ENCODE measurements at places on chromosomes 13 and 19.

DNA sequence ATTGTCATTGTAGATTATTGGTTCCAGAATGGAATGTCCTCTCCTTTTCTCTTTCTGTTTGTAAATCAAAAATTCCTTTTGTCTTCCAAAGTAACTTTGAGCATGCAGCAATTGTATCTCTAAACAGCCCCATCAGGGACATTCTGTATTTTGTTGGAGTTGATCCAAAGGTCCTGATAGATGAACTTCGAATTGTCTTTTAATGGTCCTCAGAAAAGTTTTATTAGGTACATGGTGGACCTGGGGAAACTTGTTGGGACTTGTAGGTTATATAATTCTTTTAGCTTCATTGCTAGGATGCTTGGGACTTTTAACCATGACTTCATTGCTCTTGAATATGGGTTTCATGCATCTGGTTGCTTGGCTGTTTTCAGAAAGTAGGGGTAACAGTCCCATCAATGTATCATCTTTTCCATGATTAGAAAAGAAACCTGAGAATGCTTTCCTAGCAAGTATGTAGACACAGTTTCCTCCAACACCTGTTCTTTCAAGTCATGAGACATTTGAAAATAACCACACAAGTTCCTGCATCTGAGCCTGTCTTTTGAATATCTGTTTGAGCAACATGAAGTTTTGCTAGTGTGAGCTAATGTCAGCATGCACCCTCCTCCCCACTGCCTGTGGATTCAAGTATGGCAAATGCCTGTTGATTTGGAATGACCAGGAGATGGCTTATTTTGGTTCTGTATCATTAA lies 413.1 kb downstream of the KCNRG start:
- no peak for DNase-seq

DNA sequence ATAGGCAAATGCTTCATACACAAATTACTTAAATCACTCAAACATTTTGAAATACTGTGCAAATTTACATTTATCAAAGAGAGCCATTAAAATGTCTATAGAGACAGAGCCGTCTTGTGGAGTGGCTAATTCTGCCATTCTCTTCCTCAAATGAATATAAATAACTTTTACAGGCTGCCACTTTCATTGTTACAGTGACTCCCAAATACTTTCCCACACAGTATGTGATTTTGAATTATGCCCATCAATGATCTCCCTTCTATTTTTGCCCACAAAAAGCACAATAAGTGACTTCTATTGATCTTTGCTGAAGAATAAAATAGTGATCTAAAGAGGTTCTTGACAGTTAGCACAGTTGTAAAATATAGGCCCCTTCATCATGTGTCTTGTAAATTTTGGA lies 1244.9 kb downstream of the PCDH17 start:
- no peak for DNase-seq

- no peak for DNase-seq
Measured at GRCh38 chr19:20165971-20166592, 932 bp upstream of the ZNF486 start.

GRCh38 chr13:28099396-28100149 lies 803 bp downstream of the FLT3 start:
- DNase-seq, result no peak

DNA sequence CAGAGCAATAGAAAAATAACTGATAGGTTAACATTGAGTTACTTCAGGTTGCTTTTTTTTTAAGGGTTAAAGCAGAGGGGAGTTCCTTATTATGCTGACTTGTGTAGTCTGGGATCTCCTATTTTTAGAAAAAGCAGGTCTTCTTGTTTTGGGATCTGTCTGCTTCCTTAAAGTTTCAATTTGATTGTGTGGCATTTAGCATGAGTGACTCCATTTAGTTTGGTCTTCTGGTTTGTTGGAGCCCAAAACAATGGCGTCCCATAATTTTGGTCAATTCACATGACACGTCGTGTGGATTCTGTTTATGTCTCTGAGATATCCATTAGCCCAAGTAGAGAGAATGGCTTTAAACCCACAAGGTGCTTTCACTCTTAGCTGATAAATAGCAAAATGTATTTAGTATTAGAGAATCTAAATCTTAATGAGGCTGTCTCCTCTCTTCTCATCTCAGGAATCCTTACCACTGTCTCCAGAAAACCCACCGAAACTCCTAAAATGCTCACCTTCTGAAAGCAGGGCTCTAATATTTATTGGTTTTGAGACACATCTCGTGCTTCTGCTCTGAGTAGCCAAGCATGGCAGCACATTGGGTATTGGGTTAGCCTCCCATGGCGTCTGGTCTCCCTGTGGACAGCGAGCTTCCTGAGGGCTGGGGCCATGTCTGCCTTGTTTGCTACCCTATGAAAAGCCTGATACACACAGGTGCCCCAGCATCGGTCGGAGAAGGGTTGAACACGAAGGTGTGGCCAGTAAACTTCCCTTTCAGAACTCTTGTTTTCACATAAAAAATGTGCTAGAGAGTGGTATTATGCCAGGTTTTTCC lies 67.2 kb upstream of the GPR183 start:
- no peak for DNase-seq

DNA sequence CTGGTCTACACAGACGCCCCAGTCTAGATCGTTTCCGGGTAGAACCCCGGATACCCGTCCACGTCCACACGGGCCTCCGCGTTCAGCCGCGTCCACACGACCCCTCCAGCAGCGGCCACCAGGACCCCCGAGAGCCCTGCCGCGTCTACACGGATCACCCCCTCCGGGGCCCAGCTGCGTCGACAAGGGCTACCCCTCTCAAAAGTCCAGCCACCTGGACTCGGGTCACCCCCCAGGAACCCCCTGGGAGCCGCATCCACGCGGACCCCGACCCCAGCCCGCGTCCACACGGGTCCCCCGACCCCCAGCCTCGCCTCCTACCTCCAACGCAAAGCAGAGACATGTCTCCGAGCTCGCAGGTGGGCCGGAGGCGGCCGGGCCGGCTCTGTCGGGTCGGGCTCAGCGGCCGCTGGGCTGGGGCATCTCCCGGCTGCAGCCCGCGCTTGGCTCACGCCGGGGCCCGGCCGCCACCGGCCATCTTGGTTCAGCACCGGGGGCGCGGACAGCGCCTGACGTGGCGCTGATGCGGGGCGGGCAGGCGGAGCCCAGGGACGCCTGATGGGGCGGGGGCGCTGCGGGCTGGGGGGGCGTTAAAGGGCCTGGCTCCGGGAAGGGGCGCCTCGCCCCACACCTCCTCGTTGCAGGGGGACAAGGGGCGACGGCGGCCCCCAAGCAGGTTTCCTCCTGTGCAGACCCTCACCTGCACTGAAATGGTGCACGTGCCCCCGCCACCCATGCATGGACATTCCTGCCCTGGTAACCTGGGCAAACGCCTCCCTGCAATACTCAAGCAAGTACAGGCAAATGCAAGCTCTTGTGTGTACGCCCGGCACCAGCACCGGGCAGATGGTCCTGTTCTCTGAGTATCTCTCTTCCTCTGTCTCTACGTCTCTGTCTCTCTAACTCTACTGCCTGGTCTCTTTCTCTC lies at the start of gene UNC13A:
Gene UNC13A, minus strand, starts transcription at position 498 of the 928 bp plus-strand sequence. Its CDS starts 155 bp downstream, at position 343.
- DNase-seq, result no peak
